ENCODE measurements at places on chromosomes 6 and 20.
A peak's percentile ranks its signal among the peaks of the same experiment; 100 is the strongest.

GRCh38 chr20:44400671-44400969, 45.1 kb downstream of the HNF4A start:
- no peak for DNase-seq

DNA sequence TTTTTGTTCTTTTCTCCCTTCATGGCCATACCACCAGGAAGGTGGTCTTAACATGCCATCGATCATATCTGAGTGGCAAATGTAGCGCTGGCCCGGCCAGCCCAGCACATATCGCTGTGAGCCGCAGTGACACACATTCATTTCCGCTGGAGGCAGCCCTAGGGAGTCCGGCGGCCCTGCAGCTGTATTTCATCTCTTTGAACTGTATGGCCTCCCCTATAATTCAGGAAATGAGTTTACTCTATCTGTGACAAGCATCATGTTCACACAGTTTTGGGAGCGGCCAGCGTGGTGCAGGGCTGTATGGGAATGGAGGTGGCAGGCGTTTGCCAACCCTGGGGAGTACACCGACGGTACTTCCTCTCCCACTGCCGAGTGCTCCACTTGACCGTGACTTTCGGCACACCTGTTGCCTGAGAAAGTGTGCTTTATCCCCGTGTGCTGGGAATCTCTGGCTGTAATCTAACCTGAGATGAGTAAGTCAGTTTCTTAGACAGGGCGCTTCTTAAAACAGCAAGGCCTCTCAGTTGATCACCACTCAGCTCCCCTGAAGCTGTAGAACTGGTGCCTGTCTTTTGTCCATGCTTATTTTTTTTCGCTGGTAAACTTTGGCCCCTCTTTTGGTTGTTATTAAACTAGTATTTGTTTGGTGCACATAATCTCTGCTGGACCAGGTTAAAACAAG, 257.1 kb upstream of the TAB2 start:
- DNase-seq, result peak; percentile 11

DNA sequence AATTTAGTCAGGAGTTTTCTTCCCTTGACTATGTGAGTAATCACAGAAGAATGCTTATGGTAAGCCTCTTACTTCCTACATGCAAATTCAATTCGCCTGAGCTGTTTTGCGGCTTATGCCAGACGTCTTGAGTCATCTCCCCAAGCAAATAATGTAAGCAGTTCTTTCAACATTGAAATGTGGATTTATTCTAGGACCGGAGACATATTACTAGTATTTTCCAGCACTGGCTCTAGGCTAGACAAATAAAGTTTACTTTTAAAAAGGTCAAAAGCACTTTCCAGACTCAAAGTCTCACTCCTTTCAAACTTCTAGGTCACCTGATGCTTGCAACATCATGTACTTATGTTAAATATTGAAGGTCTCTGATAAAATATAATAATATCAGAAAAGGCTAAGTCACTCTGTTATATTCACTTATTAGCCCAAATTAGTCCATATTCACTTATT, 38.1 kb upstream of the NOX3 start:
- no peak for DNase-seq

DNA sequence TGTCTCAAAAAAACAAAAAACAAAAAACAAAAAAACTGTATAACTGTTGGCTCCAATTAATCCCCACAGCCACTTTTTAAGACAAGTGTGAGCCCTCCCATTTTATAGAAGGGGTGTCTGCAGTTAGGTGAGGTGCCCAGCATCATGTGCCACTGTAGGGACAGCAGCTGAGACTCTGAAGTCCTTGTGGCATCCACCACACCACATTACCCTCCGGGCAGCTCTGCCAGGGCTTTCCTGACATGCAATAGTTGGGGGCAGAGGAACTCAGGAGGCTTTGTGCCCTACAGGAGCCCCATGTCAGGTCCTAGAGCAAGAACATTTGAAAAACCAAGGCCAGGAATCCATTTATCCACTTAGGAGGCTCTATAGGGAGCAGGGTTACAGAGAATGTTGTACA, 17.3 kb downstream of the PKIG start:
- DNase-seq, result no peak

GRCh38 chr20:5592823-5593739, 157.1 kb upstream of the SHLD1 start:
- DNase-seq, result no peak
